Hippocampal formation (tissue), 2 donors: ENCODE measurements at places on chromosomes 6 and 20.
A peak's percentile ranks its signal among the peaks of the same experiment; 100 is the strongest.

GRCh38 chr6:125931733-125932450 is 24.7 kb upstream of the HINT3 start:
- no peak for DNase-seq

DNA sequence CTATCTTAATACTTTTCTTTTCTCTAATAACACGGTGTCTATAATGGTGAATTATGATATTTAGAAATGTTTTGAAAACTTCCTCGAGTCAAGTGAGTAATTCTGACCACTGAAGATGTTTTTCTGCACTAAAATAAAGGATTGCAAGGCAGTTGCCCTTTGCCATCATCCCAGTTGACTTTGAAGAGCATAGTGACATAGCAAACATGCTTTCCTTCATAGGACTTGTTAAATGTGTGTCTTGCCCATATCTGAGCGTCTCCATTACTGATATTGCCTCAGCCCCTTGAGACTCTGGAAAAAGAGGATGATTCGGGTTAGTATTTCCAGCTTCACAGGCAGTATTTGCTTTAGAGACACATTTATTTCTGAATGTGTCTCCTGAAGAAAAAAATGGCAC is 125.2 kb upstream of the MCHR2 start:
- no peak for DNase-seq

DNA sequence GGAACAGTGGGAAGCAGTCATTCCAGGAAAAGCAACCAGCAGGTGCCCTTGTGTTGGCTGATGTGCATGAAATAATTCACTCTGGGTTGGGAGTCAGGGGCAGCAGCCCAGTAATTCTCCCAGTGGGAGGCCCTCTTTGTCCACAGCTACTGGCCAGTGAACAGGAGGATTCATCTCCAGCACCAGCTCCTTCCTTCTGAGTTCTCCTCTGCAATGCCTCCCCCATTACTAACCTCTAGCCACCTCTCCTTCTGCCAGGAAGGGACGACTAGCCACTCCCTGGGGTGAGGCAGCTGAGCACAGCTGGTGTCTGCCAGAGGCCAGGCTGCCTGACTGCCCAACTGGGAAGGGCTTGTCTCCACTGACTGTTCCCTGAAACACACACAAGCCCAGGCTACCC is 12.5 kb upstream of the R3HDML start:
- DNase-seq = no peak

- peak; percentile 57 for DNase-seq
Measured at GRCh38 chr20:325889-326644, 715 bp downstream of the SOX12 start.

GRCh38 chr6:6841571-6841970 is 253.1 kb downstream of the LY86 start:
- DNase-seq = no peak

GRCh38 chr6:82441047-82441855 is 77.6 kb downstream of the TPBG start:
- no peak for DNase-seq

- DNase-seq = no peak
Measured at GRCh38 chr20:20092827-20093226, 40.5 kb downstream of the CFAP61 start.

DNA sequence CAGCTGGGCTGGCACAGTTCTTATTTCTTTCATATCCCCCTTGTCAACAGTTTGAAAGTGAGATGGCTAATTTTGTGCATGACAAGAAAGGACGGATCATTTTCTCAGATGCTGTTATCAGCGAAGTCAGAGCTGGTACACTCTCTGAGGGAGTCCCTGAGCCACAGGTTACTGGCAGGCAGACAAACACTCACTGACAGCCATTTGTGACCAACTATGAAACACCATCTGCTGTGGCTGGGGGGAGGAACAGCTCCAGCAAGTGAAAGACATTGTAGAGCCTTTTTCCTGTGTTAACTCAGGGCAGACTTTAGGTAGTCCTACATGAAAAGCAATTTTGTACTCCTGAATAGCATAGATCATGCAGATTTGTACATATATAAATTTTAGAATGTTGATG is 22.2 kb downstream of the OLIG3 start:
- no peak for DNase-seq

DNA sequence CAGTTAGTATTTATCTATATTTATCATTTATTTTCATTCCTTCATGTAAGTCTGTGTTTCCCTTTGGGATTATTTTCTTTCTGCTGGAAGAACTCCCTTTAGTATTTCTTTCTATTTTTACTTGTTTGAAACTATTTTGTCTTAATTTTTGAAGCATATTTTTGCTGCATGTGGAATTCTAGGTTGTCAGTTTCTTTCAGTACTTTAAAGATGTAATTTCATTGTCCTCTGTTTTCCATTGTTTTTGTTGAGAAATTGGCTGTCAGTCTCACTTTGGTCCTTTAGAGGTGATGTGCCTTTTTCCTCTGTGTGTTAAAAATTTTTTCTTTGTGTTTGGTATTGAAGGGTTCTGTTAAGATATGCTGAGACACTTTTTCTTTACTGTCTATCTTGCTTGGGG is 17.1 kb downstream of the RNF182 start:
- DNase-seq = no peak

- DNase-seq = no peak
Measured at GRCh38 chr6:13504611-13505344, 17.4 kb upstream of the GFOD1 start.

- no peak for DNase-seq
Measured at GRCh38 chr6:31349301-31349700, 7.7 kb downstream of the HLA-B start.

DNA sequence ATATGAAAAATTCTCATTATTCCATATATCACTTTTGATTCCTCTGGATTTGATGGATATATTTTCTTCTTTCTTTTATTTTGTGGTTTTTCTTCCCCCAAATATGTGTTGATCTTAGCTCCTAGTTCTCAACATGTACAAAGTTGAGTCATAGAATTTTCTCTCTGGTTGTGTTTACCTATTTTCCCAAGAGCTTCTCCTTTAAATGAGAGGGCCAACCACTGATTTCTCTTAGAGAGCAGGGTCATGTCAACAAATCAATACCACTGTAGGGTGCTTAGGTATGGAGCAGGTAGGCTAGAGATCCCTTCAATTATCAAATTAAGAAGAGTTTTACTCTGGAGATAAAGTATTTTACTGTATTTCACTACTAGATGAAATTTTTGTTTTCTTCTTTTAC is 145.7 kb downstream of the BMP5 start:
- no peak for DNase-seq

DNA sequence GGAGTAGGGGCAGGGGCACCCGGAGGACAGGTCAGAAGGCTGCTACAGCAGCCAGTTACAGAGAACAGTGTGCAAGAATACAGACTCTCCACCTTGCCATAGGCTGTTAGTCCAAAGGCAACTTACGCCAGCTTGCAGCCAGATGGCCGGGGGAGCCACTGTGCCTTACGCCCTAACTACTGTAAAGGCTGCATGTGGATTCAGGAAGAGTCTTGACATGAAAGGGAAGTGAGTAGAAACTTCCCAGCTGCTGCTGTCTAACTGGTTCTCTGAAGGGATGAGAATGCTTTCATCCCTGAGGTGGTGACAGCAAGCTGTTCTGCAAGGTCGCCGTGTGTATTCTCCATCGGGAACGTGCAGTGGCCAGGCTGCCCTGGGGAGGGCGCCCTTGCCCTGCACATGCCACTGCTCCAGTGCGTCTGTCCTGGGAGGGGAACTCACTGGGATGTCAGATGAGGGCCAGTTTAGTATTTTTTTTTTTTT is 46.1 kb downstream of the LYRM4 start:
- peak; percentile 41 for DNase-seq
